ENCODE measurements at places on chromosomes 1 and 21. TPM values are rescaled to one million over a fixed set of nuclear protein-coding genes. Genes with fewer than 3 reads are reported as not detected.

DNA sequence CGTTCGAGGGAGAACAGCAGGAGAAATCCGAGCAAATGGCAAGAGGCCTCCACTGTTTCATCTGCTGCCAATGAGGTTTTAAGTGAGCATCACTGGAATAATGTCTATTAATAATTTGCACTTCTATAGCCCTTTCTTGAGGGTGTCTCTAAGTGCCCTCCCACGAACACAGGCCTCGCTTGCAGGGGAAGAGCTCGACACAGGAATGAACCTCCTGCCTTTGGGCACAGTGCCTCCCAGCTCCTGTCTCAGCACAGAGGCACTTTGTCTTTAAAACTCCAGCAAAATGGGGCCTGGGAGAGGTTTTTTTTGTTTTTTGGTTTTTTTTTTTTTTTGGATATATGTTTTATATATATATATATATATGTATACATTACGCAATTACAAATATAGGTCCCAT, 56.6 kb downstream of the OLIG1 start:
- DNase-seq = no peak
- no peaks in the 10 kb centered on the region for H3K36me3 ChIP-seq
- peaks cover 21% of the 10 kb centered on the region for H3K27me3 ChIP-seq
- H3K4me3 ChIP-seq = no peak overlapping the region

- no peak overlapping the region for H3K27ac ChIP-seq
- no peaks in the 10 kb centered on the region for H3K4me1 ChIP-seq
- no peak for DNase-seq
- no peaks in the 10 kb centered on the region for H3K36me3 ChIP-seq
- H3K27me3 ChIP-seq = peaks cover 37% of the 10 kb centered on the region
Measured at GRCh38 chr1:5577255-5578040, 414.8 kb downstream of the NPHP4 start.

DNA sequence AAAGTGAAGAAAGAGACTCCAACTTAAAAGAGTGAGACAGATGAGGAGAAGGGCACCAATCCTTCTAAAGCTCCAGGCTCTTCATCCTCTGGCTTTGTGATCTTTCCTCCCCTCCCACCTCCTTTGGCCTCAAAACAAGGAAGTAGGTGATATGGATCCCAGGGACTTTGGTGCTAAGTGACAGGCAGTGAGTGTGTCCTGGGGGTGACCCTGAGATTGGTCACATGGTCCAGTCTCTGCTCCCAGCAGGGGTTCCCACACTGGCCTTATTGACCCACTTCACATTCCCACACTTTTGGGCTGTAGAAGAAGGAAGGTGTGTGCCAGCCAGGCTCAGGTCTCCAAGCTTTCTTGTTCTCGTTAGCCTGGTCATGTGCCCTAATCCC, 401.2 kb upstream of the PROX1 start:
- no peaks in the 10 kb centered on the region for H3K36me3 ChIP-seq
- no peak for DNase-seq
- no peaks in the 10 kb centered on the region for H3K27me3 ChIP-seq
- H3K4me1 ChIP-seq = no peaks in the 10 kb centered on the region
- H3K4me3 ChIP-seq = no peak overlapping the region

DNA sequence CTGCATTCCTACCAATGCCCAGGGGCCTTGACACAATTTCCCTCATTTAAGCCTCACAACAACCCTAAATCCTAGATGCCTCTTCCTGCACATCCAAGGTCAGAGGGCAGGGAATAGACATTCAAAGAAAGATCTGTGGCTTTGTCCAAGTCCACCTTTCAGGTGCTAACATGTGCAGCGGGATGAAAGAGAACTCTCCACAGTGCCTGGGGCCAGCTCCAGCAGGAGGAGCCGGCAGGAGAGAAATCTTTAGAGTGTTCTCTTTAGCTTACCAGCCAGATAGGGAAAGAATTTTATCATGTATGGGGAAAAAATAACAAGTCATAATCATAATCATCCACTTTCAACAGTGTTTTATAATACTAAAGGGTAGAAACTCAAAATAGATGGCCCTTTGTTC, 319.7 kb downstream of the MATN1 start:
- H3K36me3 ChIP-seq = no peaks in the 10 kb centered on the region
- H3K27me3 ChIP-seq = no peaks in the 10 kb centered on the region
- no peaks in the 10 kb centered on the region for H3K4me1 ChIP-seq
- H3K27ac ChIP-seq = no peak overlapping the region
- DNase-seq = no peak

GRCh38 chr1:109425391-109426280, 612 bp downstream of the PSMA5 start:
- peak overlapping the region; percentile 88 for H3K27ac ChIP-seq
- DNase-seq = no peak
- H3K36me3 ChIP-seq = no peaks in the 10 kb centered on the region
- no peaks in the 10 kb centered on the region for H3K4me1 ChIP-seq
- no peaks in the 10 kb centered on the region for H3K27me3 ChIP-seq

DNA sequence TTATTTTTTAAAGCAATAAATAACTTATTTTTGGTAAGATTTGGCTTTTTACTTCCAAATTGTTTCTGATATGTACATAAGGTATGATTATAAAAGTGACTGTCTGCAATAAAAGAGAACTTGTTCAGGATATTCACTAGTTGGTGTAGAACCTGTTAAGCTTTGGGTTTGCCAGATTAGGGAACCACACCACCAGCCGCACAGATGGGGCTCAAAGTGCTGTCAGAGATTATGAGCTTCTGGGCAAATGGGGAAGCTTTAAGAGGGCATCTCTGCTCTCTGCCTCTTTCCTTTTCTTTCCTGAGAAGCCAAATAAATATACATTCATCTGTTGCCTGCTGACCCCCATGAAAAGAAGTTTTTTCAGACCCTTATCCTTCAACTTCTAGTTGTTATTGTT, 25.4 kb downstream of the IVNS1ABP start:
- H3K36me3 ChIP-seq = peaks cover 7% of the 10 kb centered on the region
- no peak overlapping the region for H3K4me3 ChIP-seq
- H3K4me1 ChIP-seq = no peaks in the 10 kb centered on the region
- no peaks in the 10 kb centered on the region for H3K27me3 ChIP-seq
- no peak overlapping the region for H3K27ac ChIP-seq
- DNase-seq = no peak

- no peak for DNase-seq
- no peak overlapping the region for H3K4me3 ChIP-seq
- H3K4me1 ChIP-seq = no peaks in the 10 kb centered on the region
- H3K27ac ChIP-seq = no peak overlapping the region
- no peaks in the 10 kb centered on the region for H3K27me3 ChIP-seq
Measured at GRCh38 chr1:113185463-113186104, 112.6 kb downstream of the LRIG2 start.

DNA sequence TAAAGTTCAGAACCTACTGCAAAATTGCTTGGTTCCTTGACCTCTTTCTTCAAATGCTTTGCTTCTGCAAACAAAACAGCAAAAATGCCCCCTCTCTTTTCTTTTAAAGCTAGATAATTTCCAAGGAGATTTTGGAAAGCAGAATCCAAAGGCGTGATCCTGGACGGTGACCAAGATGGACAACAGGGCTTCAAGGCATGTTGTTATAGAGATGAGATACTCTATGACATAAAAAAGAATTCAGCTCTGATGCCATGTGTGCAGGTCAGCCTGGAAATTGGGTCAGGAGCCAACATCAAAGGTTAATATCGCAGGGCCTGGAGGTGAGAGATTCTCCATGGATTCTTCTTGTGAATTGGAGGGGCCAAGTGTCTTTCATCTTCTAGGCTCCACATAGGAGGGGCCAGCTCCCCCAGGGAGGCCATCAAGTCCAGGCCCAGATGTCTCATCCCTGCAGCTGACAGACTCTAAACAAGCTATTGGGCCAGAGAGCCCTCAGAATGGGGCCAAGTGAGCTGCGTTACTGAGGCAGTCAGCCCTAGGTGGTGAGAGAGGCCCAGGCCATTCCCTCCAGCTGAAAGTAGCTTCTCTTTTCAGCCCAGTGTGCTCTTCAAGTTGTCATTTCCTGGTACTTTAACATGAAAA, 45.5 kb downstream of the NMNAT2 start:
- H3K36me3 ChIP-seq = no peaks in the 10 kb centered on the region
- no peak overlapping the region for H3K27ac ChIP-seq
- H3K4me1 ChIP-seq = no peaks in the 10 kb centered on the region
- no peak for DNase-seq
- H3K27me3 ChIP-seq = no peaks in the 10 kb centered on the region
- no peak overlapping the region for H3K4me3 ChIP-seq

- peak overlapping the region; percentile 52 for H3K27ac ChIP-seq
- no peak for DNase-seq
- no peak overlapping the region for H3K4me3 ChIP-seq
- H3K4me1 ChIP-seq = no peaks in the 10 kb centered on the region
- H3K27me3 ChIP-seq = no peaks in the 10 kb centered on the region
- no peaks in the 10 kb centered on the region for H3K36me3 ChIP-seq
Measured at GRCh38 chr1:226656601-226657277, 82.3 kb downstream of the ITPKB start.

DNA sequence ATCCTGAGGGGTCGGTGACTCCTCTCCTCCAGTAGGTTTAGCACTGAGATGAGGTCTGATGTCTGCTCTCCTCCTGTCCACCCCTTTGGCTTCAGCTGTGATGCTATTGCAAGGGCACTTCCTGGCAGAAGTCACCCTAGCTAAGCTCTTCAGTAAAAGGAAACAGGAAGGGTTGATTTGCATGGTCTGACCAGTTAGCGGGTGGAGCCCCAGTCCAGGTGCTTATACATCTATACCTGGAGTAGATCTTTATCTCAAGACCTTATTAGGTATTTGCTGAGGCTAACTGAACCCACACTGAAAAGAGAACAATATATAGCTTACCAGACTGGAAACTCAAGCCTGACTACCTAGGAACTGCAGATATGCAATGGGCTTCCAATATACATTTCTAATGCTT, 28.9 kb upstream of the NFASC start:
- no peaks in the 10 kb centered on the region for H3K27me3 ChIP-seq
- H3K36me3 ChIP-seq = no peaks in the 10 kb centered on the region
- no peaks in the 10 kb centered on the region for H3K4me1 ChIP-seq

GRCh38 chr1:162476620-162477019, 21.0 kb upstream of the UHMK1 start:
- no peak overlapping the region for H3K27ac ChIP-seq
- DNase-seq = no peak

DNA sequence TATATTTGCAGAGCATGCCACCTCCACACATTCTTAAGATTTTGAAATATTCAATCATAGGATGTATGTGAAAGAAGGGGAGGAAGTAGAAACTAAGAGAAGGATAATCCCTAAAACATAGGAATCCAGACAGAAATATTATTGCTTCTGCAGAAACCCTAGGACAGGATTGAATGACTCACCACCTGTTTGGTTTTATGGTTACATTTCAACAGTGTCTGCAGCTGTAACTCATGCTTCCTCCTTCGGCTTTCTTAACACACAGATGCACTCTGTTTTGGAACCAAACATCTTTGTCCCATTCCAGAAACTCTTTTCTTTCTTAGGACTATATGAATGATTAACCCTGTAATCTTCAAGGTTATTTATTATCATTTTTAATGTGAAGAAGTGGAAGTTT, 20.7 kb downstream of the RGS7 start:
- no peaks in the 10 kb centered on the region for H3K4me1 ChIP-seq
- no peak overlapping the region for H3K4me3 ChIP-seq
- no peak for DNase-seq
- no peaks in the 10 kb centered on the region for H3K36me3 ChIP-seq
- peaks cover 4% of the 10 kb centered on the region for H3K27me3 ChIP-seq

DNA sequence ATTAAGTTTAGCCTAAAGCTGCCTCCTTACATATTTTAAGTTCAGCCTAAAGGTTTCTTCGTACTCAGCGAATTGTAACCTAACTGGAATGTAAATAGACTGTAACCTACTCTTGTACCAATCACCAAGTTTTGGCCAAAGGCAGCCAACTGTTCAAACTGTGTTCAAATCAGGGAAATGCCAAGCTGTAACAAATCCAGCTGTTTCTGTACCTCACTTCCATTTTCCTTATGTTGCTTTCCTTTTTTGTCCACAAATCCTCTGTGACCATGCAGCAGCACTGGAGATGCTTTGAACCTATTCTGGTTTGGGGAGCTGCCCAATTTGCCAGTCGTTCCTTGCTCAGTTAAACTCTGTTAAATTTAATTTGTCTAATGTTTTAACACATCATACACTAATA, 3.2 kb upstream of the APOBEC4 start:
- no peak overlapping the region for H3K4me3 ChIP-seq
- H3K4me1 ChIP-seq = peaks cover 43% of the 10 kb centered on the region
- H3K36me3 ChIP-seq = no peaks in the 10 kb centered on the region
- H3K27ac ChIP-seq = no peak overlapping the region
- H3K27me3 ChIP-seq = no peaks in the 10 kb centered on the region

DNA sequence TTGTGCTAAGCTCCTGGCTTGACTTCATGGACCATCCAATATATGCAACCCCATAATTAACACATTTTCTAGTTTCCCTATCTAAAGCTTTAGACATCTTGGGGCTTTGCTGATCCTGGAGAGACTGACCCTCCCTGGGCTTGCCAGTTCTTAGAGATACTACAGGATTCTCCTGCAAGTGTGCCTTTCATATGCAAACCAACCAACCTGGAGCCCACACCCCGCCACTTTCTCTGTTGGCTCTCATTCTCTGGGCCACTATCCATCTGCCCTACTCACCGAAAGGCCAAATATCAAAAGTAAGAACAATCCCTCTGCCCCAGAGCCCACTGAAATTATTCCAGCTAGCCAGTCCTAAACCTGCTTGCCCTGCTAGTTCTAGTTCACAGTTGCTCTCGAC, 2.2 kb upstream of the GBP6 start:
- H3K36me3 ChIP-seq = no peaks in the 10 kb centered on the region
- DNase-seq = no peak
- H3K4me3 ChIP-seq = no peak overlapping the region
- H3K27ac ChIP-seq = no peak overlapping the region
- H3K4me1 ChIP-seq = peaks cover 15% of the 10 kb centered on the region

- H3K4me1 ChIP-seq = no peaks in the 10 kb centered on the region
- H3K4me3 ChIP-seq = no peak within 1 kb of the TSS
Measured at GRCh38 chr1:161238039-161238473, at the start of gene NR1I3. NR1I3 (minus strand) TSS chr1:161238203; CDS start chr1:161236565, 1,638 bp downstream.

DNA sequence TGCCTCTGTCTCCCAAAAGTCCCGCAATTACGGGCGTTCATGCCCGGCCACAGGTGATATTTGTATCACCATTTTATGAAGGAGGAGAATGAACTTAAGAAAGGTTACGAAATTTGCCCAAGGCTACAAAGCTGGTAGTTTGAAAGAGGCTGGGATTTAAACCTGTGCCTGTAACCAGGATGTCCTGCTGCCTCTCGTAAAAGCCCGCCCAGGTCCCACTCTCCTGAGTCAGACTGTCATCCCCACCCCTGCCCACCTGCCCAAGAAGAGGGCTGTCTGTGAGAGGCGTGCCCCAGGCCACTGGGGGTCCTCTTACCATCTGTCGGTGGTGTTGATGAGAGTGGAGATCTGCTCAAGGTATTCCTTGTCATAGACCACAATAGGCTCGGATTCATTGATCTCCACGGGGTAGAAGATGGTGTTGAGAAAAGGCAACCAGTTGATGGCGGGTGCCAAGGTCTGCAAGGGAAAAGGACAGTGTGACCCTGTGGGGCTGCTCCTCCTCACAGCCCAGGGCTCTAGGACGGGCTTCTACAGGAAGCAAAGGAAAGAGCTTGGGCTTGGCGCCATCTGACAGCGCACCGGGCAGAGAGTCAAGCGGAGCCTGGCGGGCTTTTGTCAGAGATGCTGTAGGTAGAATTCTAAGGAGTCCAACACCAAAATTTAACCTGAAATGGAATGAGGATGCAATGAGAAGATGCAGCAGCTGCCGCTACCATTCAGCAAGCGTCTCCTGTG, 43.2 kb downstream of the ECE1 start:
- no peaks in the 10 kb centered on the region for H3K27me3 ChIP-seq
- no peak overlapping the region for H3K27ac ChIP-seq
- DNase-seq = no peak

ANGPTL1 gene
- polyA plus RNA-seq = 6.1 TPM

KRTAP15-1 gene
- polyA plus RNA-seq = not detected

DLGAP3 gene
- polyA plus RNA-seq = 0.07 TPM

STXBP3 gene
- polyA plus RNA-seq = 19.7 TPM

TSPAN2 gene
- 5.0 TPM for polyA plus RNA-seq

All from heart right ventricle (tissue), 16 donors.